ENCODE measurements at places on chromosomes 6 and 20. TPM values are rescaled to one million over a fixed set of nuclear protein-coding genes. Genes with fewer than 3 reads are reported as not detected.

The LTV1 gene
- total RNA-seq: 16.5 TPM

The ELOVL2 gene
- total RNA-seq: not detected

The MYBL2 gene
- total RNA-seq: not detected

GRCh38 chr6:168021581-168021980, 24.1 kb downstream of the KIF25 start:
- no peak for DNase-seq

DNA sequence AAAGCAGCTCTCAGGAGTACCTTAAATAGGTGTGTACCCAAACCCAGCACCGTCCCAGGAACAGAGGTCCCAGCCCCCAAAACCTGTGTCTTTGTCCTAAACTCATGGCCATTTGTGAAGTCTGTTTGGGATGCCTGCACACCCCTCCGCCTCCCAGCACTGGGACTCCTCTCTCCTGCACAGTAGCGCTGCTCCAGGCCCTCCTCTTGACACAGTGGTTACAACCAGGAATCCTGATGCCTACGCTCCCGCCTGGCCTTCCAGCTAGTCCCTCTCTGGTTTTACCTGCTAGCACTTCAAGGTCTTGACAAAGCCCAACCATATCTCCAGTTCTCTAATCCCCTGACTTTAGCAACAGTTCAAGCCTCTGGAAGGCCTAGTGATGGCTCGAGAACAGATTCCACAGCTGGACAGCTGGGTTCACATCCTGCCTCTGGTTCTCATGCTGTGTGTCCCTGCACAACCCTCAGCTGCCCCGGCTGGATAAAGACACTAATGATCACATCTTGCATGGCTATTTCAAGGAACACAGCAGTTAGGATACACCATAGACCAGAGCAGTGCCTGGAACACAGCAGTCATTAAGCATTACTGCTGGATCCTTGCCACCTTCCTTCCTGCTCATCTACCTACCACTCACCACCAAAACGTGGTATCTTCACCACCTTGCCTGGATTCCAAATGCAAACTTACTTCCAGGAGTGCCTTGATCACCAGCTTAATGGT, 5.6 kb downstream of the PSMA7 start:
- DNase-seq: no peak

DNA sequence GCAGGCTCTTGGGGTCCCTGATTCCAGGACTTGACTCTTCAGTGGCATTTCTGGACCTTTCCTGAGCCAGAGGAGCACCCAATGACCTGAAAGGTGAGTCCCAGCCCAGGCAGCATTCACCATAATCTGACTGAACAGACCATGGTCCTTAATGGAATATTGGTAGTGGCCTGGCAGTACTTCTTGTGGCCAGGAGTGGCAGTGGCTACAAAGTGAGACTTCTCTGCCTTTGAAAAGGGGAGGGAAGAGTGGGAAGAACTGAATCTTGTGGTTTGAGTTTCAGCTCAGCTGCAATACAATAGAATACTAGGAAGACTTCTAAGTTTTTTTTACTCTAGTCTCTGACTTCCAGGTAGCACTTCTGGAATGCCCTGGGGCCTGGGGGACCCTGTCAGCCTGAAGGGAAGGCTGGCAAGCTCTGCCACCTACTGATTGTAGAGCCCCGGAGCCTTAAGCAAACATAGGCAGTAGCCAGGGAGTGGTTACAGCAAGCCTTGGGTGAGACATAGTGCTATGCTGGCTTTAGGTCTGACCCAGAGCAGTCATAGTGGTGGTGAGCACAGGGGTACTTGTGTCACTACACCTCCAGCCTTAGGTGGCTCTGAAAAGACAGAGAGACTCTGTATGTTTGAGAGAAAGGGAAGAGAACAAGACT, 674.2 kb upstream of the MANEA start:
- DNase-seq: no peak
